ENCODE measurements at places on chromosomes 1 and 21. TPM values are rescaled to one million over a fixed set of nuclear protein-coding genes. Genes with fewer than 3 reads are reported as not detected.

Gene GPATCH4
- total RNA-seq: 15.8 TPM

Gene CR1L
- not detected for total RNA-seq

Gene RPE65
- not detected for total RNA-seq

Gene E2F2
- 3.3 TPM for total RNA-seq

Gene TIE1
- total RNA-seq: 1.2 TPM

Gene PSRC1
- 50.4 TPM for total RNA-seq

Gene NPL
- total RNA-seq: 0.67 TPM

Gene PLPPR4
- total RNA-seq: under 0.01 TPM

Gene OR2G6
- not detected for total RNA-seq

Gene PLA2G2F
- not detected for total RNA-seq

Gene KRTAP27-1
- not detected for total RNA-seq

Gene ADGRB2
- 5.9 TPM for total RNA-seq

Gene DISP3
- total RNA-seq: not detected

Gene AMY1C
- total RNA-seq: not detected

Gene SGIP1
- total RNA-seq: 4.9 TPM

Gene VWA1
- 7.1 TPM for total RNA-seq

Gene NES
- 35.0 TPM for total RNA-seq

Gene DFFA
- 31.8 TPM for total RNA-seq

Gene C8B
- not detected for total RNA-seq

Gene ST6GALNAC5
- 0.15 TPM for total RNA-seq

Gene LCE2A
- total RNA-seq: not detected

Gene SYT2
- total RNA-seq: not detected

Gene CDK18
- 0.15 TPM for total RNA-seq

Gene RASAL2
- 6.9 TPM for total RNA-seq

Gene RNU1-4
- total RNA-seq: not detected

Gene PPIAL4G
- total RNA-seq: not detected

Gene RBM8A
- 181 TPM for total RNA-seq

Gene C21orf91
- 4.5 TPM for total RNA-seq

Gene PATJ
- total RNA-seq: 2.7 TPM

Gene MIXL1
- total RNA-seq: not detected

Gene AADACL4
- not detected for total RNA-seq

Gene SLC22A15
- 0.30 TPM for total RNA-seq

Gene SHISAL2A
- not detected for total RNA-seq

Gene TMIGD3
- 0.34 TPM for total RNA-seq

Gene MATN1
- not detected for total RNA-seq

Gene LRRIQ3
- 0.17 TPM for total RNA-seq

Gene LHX8
- total RNA-seq: not detected

Gene YBX1
- total RNA-seq: 951 TPM

Gene TGFBR3
- total RNA-seq: 7.9 TPM

Gene OR14K1
- not detected for total RNA-seq

Gene RPS6KC1
- total RNA-seq: 7.7 TPM

Gene EPS15
- total RNA-seq: 22.9 TPM

Gene MEX3A
- 5.1 TPM for total RNA-seq

Gene BMP8A
- not detected for total RNA-seq

Gene RGS1
- not detected for total RNA-seq

All from bronchus fibroblast of lung (primary cell).